ENCODE measurements at places on chromosomes 7 and 10.

GRCh38 chr10:17479822-17480221 is 25.4 kb upstream of the ST8SIA6 start:
- no peak for DNase-seq

GRCh38 chr7:135793841-135794240 is 45.2 kb upstream of the FAM180A start:
- DNase-seq = no peak

GRCh38 chr10:131886237-131886636 is 14.6 kb upstream of the PPP2R2D start:
- no peak for DNase-seq

- DNase-seq = no peak
Measured at GRCh38 chr10:69254877-69255276, 23.4 kb upstream of the HK1 start.

All from neural crest cell (in vitro differentiated cells).